ENCODE measurements at places on chromosomes 11 and 22.
A peak's percentile ranks its signal among the peaks of the same experiment; 100 is the strongest.

DNA sequence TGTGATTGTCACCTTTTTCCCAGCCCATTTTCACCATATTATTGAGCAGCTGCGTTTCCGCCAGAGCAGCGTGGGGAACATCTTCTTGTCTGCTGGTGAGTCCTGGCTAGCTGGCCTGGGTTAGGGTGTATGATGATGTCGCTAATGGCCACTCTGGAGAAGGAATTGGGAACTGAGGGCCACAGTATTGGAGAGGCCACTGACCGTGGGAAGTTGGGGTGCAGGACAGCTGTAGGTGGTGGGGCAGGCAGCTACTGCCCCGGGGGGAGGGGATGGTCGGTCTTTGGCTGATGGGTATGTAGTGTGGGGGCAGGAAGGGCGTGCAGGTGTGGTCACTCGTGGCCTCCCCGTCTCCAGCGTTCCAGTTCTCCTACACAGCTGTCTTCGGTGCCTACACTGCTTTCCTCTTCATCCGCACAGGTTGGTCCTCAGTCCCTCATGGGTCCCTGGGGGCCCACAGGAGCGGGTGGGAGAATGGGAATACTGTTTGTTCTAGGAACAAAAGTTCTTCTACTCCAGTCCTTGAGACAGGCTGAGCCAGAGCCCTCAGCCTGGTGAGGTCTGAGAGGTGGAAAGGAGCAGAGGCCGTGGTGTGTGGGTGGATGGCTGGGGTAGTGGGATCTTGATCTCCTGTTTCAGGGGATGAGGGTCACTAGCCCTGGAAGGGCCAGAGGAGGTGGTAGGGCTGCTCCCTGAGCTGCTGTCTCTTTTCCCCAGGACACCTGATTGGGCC lies 2.1 kb downstream of the RCE1 start:
- DNase-seq: no peak

- no peak for DNase-seq
Observed at GRCh38 chr11:46692450-46692849, 8.0 kb downstream of the ARHGAP1 start.

DNA sequence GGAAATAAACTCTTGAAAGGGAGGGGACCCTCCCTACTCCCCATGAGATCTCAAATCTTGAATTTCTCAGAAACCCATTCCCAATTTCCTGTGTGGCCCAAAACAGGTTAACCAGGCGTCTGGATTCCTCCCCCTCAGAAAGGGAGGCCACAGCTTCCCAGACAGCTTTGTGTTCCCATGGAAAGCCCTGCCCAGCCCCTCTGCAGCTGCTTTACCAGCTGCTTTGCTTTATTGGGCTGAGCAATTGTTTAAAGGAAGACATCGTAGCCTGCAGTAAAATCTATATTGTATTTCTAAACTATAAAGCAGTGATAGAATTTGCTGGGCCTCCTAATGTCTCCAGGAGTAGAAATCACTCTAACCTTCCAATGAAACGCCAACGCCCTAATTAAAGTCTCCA lies 97.4 kb downstream of the CHST1 start:
- no peak for DNase-seq

GRCh38 chr11:3617990-3618389 lies 23.8 kb downstream of the ART5 start:
- no peak for DNase-seq

- no peak for DNase-seq
Observed at GRCh38 chr11:117225553-117226170, 6.2 kb downstream of the PCSK7 start.

GRCh38 chr11:12206529-12206928 lies 96.1 kb downstream of the MICAL2 start:
- no peak for DNase-seq

GRCh38 chr11:1437500-1437899 lies 47.8 kb downstream of the BRSK2 start:
- peak; percentile 73 for DNase-seq

DNA sequence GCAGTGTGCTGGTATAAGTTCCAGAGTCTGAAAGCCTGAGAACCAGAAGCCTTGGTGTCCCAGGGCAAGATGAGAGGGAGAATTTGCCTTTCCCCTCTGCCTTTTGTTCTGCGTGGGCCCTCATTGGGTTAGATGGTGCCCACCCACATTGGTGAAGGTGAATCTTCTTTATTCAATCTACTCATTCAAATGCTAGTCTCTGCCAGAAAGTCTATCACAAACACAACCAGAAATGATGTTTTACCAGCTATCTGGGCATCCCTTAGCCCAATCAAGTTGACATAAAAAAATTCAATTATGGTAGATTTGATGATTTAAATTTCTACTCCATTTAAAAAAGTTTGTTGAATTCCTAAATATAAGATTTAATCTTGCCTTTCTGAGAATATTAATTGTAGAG lies 22.2 kb downstream of the CSTPP1 start:
- no peak for DNase-seq

GRCh38 chr11:60900673-60901404 lies 5.5 kb downstream of the PRPF19 start:
- no peak for DNase-seq

DNA sequence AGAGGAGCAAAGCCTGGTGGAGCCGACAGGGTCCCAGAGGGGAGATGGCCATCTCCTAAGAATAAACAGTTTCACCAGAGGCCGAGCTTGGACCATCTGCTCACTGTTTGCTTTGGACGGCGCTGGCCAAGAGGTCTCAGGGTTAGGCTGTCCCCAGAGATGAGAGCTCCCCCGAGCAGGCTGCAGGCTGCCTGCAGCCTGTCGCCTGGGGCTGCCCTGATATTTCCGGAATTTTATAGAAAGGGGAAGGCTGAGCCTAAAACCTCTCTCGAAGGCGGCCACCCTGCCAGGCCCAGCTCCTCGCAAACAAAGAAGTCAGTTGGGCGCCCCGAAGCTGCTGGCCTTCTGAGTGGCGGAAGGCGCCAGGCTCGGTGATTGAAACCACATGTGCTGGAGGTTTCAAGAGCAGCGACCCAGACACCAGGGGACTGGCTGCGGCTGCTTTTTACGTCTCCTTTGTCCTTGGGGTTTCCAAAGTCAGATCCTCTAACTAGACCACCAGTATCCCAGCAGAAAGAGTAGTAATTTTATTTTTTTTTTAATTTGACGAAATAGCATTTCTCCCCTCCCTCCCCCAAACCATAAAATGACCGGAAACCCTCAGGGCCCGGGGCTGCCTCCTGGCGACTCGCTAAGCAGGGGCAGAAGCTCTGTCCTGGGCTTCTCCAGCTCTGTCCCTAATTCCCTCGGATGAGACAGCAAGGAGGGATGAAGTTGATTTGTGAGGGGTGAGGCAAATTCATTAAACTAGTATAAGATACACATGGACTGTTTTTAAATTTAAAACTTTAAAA lies 57.4 kb downstream of the CLMP start:
- peak; percentile 95 for DNase-seq

- DNase-seq: peak; percentile 71
Observed at GRCh38 chr11:64449381-64450167, 90.6 kb downstream of the RPS6KA4 start.

DNA sequence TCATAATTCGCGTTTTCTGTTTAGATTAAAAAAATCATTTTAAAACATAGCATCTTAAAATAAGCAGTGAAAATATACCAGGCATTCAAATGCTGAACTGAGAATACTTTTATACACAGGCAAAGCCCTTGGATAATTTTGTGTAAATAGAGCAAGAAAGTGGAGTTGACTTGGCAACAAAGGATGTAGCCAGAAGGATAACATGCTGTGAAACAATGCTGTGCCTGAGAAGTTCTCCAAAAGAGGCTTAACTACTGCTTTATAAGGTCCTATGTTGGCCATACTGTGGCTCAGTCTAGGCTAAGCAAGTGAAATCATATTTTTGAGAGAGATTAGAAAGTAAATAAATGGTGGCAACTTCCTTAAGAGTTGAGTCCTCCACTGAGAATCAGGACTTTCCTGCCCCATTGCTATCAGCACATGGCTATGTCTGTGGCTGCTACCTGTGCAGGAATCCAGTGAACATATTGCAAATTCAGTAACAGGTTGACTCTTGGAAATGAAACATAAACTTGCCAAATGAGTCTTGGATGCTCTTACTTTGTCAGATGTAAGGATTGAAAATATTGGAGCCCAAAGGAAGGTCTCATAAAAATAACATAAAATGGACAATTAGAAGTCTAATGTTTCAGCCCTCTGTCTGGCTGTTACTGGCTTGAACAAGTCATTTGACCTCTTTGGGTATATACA lies 448.9 kb downstream of the LRRC4C start:
- DNase-seq: no peak

- DNase-seq: no peak
Observed at GRCh38 chr11:796565-797295, 1.4 kb downstream of the SLC25A22 start.

DNA sequence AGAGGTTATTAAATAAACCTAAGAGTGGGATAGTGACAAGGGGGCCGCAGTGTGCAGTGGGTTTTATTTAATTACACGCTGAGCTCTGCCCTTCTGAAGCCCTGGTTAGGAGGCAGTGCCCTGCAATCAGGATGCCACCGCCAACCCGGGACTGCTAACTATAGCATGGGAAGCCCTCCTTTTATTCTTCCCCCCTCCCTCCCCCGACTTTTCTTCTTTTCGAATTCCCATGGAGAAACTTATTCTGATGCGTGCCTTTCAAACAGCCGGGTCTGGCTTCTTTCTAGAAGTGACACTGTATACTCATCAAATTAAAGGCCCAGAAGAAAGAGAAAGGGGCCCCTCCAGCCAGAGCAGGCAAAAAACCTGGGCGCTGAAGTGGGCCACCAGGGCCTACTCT lies 91.3 kb upstream of the ANO1 start:
- DNase-seq: no peak

DNA sequence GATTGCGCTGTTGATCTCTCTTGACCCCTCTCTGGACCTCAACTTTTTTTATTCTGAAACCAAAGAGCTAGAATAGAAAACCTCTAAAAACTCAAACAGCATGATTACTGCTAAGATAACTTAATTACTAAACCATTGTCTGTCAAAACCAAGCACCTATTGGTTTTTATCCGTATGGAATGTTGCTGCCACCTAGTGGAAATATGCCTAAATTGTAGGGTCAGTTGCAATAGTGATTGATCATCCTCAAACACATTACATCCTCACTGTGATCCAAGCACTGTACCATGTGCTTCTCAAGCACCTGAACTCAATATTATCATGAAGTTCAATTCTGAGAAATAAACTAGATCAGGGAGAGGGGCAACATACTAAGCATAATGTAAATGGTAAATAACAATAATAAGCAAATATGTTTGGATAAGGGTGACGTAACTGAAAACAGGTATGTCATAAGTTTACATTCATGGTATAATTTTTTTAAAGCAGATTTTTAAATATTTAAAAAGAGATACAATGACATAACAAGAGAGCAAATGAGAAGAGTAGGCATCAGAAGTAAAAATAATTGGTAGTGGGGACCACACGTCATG lies 3.8 kb upstream of the OR5A2 start:
- peak; percentile 64 for DNase-seq

- no peak for DNase-seq
Observed at GRCh38 chr11:110159476-110159875, 66.3 kb downstream of the ZC3H12C start.

DNA sequence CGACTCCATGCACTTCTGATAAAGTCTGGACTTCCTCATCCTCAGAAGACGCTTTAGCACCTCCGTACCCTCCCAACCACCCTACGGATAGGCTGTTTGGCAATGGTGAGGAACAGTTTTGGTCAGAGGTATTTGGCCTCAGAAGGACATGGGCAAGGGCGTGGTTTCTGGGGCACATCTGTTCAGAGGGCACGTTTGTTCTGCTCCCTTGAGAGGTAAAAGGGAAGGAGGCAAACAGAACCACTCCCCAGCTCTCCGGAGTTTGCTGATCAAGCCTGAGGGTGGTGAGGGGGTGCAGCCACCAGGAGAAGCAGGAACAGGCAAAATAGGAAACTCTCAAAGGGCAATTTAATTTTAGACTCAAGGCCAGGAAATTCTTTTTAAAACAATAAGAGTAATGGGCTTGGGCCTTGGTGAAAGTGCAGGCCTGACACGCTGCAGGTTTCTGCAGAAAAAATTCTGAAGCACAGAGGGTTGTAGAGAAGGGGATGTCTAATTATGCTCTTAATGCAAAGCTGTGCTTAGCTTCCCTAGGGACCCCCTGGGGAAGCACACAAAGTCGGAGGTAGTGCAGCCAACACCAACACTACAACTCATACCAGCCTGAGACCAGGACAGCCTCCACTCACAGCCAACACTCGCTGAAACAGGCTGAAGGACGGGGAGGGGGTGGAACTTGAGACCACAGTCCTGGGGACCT lies 23.3 kb downstream of the ETS1 start:
- DNase-seq: no peak

- no peak for DNase-seq
Observed at GRCh38 chr11:112537846-112538330, 277.2 kb upstream of the PLET1 start.

DNA sequence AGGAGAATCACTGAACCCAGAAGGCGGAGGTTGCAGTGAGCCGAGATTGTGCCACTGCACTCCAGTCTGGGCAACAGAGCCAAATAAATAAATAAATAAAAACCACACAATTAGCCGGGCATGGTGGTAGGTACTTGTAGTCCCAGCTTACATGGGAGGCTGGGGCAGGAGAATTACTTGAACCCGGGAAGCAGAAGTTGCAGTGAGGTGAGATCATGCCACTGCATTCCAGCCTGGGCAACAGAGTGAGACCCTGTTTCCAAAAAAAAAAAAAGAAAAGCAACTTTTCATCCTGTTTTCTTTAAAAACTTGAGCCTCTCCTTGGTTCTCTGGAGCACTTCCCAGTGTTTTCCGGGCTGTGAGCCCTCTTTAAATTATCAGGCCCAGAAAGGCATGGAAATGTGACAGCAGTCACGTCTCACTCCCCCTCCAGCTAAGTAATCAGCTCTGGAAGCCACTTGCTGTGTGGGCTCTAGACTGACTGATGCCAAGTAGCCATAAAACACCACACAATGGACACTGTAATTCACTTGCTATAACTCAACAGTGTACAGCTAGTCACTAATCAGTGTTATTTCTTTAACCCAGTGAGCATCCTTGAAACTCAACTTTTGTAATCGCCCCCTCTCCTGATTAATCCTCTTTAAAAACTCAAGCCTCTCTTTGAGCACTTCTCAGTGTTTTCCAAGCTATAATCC lies 13.0 kb upstream of the MCHR1 start:
- DNase-seq: no peak

DNA sequence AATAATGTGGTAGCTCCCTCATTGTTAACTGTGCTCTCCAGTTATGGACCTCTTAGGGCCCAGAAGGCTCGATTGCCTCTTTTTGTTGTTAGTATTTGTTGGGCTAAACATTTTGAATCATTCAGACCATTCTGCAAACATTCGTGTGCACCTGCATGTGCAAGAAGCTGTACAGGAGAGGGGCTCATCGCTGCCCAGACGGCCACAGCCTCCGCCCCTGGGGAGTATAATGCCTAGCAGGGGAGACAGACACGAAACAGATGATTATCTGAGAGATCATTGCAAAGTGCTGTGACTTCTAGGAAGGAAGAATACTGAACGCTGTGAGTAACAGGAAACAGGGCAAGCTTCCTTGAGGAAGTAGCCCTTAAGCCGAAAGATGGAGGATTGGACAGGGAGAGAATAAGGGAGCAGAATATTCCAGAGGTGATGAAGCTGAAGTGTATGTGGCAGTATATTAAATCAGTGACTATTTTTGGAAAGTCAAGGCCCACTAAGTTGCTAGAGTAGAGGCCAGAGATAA lies 123.3 kb upstream of the RASSF10 start:
- DNase-seq: no peak

GRCh38 chr11:65617136-65617850 lies 1.7 kb downstream of the PCNX3 start:
- no peak for DNase-seq

- DNase-seq: no peak
Observed at GRCh38 chr11:57124917-57125316, 56.8 kb upstream of the LRRC55 start.

GRCh38 chr11:86818462-86819192 lies 18.3 kb downstream of the PRSS23 start:
- peak; percentile 94 for DNase-seq
